ENCODE measurements at places on chromosomes 11 and 22. TPM values are rescaled to one million over a fixed set of nuclear protein-coding genes. Genes with fewer than 3 reads are reported as not detected.

DNA sequence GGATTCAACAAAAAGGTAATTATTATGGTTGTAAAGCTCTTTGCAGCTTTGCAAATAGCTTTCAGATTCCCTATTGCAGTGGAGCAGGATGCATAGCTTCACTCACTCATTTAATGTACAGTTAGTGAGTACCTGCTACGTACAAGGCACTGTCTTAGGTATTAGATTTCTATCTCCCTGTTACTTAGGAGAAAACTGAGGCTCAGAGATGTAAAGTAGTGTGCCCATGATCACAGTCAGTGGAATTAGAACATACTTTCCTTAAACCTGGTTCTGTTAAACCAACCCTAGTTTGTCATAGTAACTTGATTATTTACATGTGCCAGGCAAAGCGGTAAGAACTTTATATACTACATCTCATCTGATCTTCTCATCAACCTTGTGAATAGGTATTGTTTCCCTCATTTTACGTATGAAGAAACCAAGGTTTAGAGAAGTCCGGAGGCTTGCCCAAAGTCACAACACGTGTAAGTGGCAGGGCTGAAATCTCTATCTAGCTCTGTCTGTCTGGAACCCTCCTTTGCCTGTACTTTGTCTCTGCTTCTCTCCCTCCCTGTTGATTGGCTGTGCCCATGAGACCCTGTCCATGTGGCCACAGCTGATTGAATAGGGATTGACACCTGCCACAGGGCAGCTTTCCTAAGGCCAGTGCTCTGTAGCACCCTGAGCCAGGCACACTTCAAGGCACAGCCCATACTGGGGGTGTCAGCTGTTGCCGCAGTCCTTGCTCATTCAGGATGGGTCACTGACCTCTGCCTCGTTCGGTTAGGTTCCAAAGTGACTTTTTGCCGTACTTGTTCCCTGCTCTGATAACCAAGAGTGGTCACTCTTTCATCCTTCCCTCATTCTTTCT is 63.8 kb upstream of the PRSS23 start:
- peaks cover 87% of the 10 kb centered on the region for H3K4me1 ChIP-seq
- H3K4me3 ChIP-seq = peak overlapping the region; percentile 54
- no peak for DNase-seq
- peaks cover 7% of the 10 kb centered on the region for H3K36me3 ChIP-seq

DNA sequence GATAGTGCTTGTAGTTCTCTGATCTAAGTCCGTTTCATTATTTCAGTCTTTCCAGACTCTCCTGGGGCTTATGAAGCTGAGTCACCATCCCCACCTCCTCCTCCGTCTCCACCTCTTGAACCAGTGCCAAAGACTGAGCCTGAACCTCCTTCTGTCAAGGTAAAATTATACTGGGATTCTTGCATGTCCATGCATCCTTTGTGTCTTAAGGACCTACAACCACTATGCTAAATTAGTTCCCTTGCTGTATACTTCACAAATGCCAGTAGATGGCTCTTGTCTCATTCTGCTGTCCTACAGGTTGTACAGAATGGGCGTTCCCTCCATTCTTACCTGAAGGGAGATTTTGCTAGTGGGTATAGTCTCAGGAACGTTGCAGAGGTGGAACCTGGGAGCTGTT is 42.2 kb downstream of the POLD3 start:
- peaks cover 5% of the 10 kb centered on the region for H3K36me3 ChIP-seq
- no peaks in the 10 kb centered on the region for H3K27me3 ChIP-seq
- no peak overlapping the region for H3K4me3 ChIP-seq
- peaks cover 61% of the 10 kb centered on the region for H3K4me1 ChIP-seq
- DNase-seq = peak; percentile 13

GRCh38 chr11:103652013-103652412 is 384.4 kb upstream of the DDI1 start:
- peak overlapping the region; percentile 77 for H3K27ac ChIP-seq
- peak; percentile 98 for DNase-seq
- no peak overlapping the region for H3K4me3 ChIP-seq
- H3K4me1 ChIP-seq = peaks cover 63% of the 10 kb centered on the region
- peaks cover 1% of the 10 kb centered on the region for H3K27me3 ChIP-seq

DNA sequence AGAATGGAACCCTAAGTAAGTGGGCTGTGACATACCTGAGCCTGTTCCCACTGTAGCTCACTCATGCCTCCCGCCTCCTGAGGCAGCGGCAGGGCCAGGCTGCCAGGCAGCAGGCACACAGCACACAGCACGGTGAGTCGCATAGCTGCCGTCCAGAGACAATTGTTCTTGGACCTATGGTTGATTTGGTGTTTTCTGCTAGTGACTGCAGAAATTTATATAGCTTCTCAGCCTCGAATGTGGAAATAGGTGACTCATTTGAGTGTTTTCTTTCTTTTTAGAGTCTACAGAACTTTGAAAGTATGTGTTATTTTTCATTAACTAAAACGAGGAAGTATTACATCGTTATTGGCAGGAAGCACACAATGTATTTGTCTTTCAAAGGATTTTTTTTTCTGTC is at the start of gene MMP7:
TSS of gene MMP7 (minus strand) at position 190 of the 400 bp plus-strand sequence. CDS start at position 143, 47 bp downstream.
- no peak within 1 kb of the TSS for H3K4me3 ChIP-seq
- no peaks in the 10 kb centered on the region for H3K36me3 ChIP-seq
- no peak within 1 kb of the TSS for H3K27ac ChIP-seq
- H3K27me3 ChIP-seq = peaks cover 18% of the 10 kb centered on the region
- no peaks in the 10 kb centered on the region for H3K4me1 ChIP-seq

DNA sequence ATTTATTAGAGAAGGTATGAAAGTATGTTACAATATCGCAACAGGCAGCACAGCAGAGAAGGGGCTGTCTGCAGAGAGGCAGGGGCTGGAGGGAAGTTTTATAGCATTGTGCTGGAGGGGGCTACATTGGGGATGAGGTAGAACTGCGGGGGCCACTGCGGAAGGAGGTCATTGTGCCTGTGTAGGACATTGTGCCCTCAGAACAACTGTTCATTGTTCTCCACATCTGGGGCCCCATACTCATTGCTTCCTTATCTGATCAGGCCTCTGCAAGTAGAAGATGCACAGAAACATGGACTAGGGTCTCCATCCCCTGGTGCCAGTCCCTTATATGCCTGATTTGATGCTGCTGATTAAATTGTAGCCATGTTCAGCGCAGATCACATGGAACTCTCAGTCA is 12.1 kb downstream of the NADSYN1 start:
- H3K4me1 ChIP-seq = no peaks in the 10 kb centered on the region
- no peaks in the 10 kb centered on the region for H3K27me3 ChIP-seq
- no peak for DNase-seq

DRICH1 gene
- total RNA-seq = not detected

GRCh38 chr22:49897015-49897684 is 21.1 kb downstream of the ALG12 start:
- H3K4me1 ChIP-seq = 0 out of 2 replicates have a peak, but pooled peaks cover 5% of the 10 kb centered on the region
- H3K36me3 ChIP-seq = peaks cover 47% of the 10 kb centered on the region
- H3K4me3 ChIP-seq = no peak overlapping the region
- no peak for DNase-seq
- H3K27ac ChIP-seq = no peak overlapping the region

KRTAP5-7 gene
- not detected for total RNA-seq

STARD10 gene
- total RNA-seq = 15.6 TPM

RAB39A gene
- total RNA-seq = not detected

DNA sequence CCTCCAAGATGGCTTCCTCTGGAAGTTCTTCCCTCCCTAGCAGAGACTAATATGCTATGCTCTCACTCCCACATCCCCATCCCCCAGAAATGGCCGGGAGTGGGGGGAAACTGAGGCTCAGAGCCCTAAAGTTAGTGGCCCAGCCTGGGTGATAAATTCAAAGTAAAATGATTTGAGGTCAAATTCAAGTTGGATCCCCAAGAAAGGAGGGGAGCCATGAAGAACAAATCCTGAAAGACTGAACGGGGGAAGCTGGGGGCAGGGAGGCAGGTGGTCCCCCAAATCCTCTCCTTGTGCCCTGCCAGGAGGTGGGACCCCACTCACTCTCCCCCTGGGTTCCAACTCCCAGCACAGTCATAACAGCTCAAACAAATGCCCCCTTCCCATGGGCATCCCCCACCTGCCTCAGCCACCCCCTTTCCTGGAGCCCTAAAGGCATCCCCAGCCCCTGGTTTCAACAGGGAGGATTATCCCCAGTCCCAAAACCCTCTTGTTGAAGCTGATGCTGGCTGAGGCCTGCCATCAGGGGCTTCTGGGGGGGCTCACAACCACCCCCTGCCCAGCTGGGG is 1.1 kb downstream of the CBX6 start:
- no peak for DNase-seq
- no peaks in the 10 kb centered on the region for H3K36me3 ChIP-seq
- peaks cover 22% of the 10 kb centered on the region for H3K27me3 ChIP-seq
- H3K4me1 ChIP-seq = peaks cover 35% of the 10 kb centered on the region
- H3K4me3 ChIP-seq = peak overlapping the region; percentile 92

SYT12 gene
- total RNA-seq = not detected

GRCh38 chr22:31575190-31575589 is 78.9 kb downstream of the SFI1 start:
- no peak overlapping the region for H3K4me3 ChIP-seq
- peaks cover 15% of the 10 kb centered on the region for H3K36me3 ChIP-seq
- no peak for DNase-seq
- no peaks in the 10 kb centered on the region for H3K27me3 ChIP-seq
- H3K27ac ChIP-seq = no peak overlapping the region

APOL1 gene
- 1.1 TPM for total RNA-seq

GRCh38 chr11:43548916-43549315 is 131.6 kb upstream of the HSD17B12 start:
- H3K4me1 ChIP-seq = no peaks in the 10 kb centered on the region
- no peak overlapping the region for H3K4me3 ChIP-seq
- peaks cover 19% of the 10 kb centered on the region for H3K27me3 ChIP-seq
- no peaks in the 10 kb centered on the region for H3K36me3 ChIP-seq
- no peak overlapping the region for H3K27ac ChIP-seq

GGTLC2 gene
- total RNA-seq = not detected

GRCh38 chr22:37430941-37431340 is 3.7 kb upstream of the ELFN2 start:
- H3K4me3 ChIP-seq = no peak overlapping the region
- peaks cover 18% of the 10 kb centered on the region for H3K36me3 ChIP-seq
- peaks cover 18% of the 10 kb centered on the region for H3K27me3 ChIP-seq

OR52D1 gene
- total RNA-seq = not detected

GRCh38 chr11:133797554-133797953 is 47.8 kb downstream of the SPATA19 start:
- no peak overlapping the region for H3K27ac ChIP-seq
- peaks cover 19% of the 10 kb centered on the region for H3K36me3 ChIP-seq
- DNase-seq = no peak
- no peak overlapping the region for H3K4me3 ChIP-seq
- no peaks in the 10 kb centered on the region for H3K4me1 ChIP-seq
- peaks cover 3% of the 10 kb centered on the region for H3K27me3 ChIP-seq

DNA sequence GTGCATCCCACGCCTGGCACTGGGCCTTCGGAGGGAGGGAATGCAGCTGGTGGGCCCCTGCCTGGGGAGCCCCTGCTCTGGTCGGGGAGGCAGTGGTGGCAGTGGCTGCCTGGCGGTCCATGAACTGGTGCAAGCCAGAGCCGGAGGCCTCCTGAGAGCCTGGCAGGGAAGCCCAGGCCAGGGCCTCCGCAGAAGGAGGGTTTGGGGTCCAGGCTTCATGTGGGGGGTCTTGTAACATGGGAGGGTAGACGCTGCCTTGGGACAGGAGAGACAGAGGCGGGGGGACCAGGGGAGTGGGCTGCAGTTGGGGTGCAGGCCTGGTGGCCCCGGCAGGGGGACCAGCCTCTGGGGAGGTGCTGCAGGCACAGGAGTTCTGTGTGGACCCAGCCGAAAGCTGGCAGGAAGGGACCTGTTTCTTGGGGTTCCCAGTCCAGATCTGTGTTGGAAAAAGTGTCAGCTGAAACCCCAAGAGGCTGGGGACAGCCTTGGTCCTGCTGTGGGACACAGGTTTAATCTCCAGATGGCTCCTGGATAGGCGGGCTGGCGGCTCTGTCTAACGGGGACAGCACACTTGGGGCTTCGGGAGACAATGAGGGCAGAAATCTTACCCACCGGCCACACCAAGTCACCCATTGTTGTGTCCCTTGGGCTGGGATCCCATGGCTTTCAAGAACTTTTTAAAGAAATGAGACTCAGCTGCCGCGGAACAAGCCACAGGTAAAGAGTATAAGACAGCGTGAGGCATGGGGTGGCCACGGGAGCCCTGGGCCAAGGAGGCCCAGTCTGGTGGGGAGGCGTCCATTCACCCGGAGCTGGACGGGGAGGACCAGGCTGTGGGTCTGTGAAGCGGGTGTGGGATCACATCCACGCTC is 73.5 kb downstream of the KCNQ1 start:
- no peak overlapping the region for H3K4me3 ChIP-seq
- no peaks in the 10 kb centered on the region for H3K36me3 ChIP-seq
- peaks cover 22% of the 10 kb centered on the region for H3K27me3 ChIP-seq
- H3K4me1 ChIP-seq = no peaks in the 10 kb centered on the region
- no peak overlapping the region for H3K27ac ChIP-seq

DNA sequence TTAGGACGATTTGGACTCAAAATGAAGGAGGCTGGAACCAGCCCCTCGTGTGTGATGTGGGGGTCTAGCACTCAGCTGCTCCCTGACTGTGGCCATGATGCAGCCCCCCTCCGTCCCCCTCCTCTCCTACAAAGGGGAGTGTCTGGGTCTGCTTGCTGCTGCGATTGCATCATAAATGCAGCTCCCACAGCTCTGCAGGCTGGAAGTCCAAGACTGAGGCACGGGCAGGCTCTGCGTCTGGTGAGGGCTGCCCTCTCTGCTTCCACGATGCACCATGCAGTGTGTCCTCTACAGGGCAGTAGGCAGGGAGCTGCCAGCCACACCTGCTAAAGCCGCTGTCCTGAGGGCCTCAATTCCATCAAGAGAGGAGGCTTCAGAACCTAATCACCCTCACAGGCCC is 432.1 kb downstream of the BRD1 start:
- no peaks in the 10 kb centered on the region for H3K4me1 ChIP-seq
- peaks cover 24% of the 10 kb centered on the region for H3K36me3 ChIP-seq
- no peak for DNase-seq
- peaks cover 2% of the 10 kb centered on the region for H3K27me3 ChIP-seq
- no peak overlapping the region for H3K27ac ChIP-seq

GRCh38 chr11:113401718-113402117 is 14.1 kb downstream of the ANKK1 start:
- H3K4me3 ChIP-seq = no peak overlapping the region
- DNase-seq = peak; percentile 1
- peaks cover 8% of the 10 kb centered on the region for H3K27me3 ChIP-seq
- H3K27ac ChIP-seq = no peak overlapping the region

KCTD21 gene
- total RNA-seq = 11.9 TPM

GRCh38 chr11:115462004-115462541 is 42.1 kb downstream of the CADM1 start:
- no peak overlapping the region for H3K27ac ChIP-seq
- H3K27me3 ChIP-seq = no peaks in the 10 kb centered on the region
- H3K4me1 ChIP-seq = no peaks in the 10 kb centered on the region
- no peak for DNase-seq
- no peak overlapping the region for H3K4me3 ChIP-seq

Data from HFFc6 (cell line).